ENCODE measurements at places on chromosomes 16 and 17.

DNA sequence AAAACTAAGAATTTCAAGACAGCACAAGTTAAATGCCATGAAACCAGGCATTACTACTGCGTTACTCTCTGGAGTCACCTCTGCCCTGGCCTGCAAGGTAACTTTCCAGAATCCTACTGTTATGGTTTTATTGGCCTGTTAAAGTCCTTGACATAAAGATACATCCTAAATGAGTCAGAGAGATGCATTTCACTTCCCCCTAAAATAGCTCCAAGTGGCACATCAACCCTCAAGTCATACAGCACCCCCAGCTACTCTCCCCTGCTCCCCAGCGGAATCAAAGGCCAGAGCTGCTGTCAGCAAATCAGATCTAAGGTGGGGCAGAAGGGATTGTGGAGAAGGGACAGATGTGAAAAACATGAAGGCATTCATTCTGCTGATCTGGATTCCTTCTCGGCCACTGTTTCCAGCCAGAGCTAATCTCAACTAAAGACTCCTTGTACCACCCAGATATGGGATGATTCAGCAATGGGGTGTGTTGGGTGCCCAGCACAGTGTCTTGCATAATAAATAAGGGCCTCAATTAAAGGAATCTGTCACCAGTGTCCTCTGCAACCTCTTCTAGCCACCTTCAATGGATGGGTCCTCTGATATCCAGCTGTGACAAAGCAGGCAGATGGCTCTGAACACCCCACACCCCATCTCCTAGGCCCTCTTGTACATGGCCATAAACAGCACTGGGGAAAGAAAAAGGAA is 8.5 kb upstream of the CCL1 start:
- DNase-seq, result no peak

GRCh38 chr17:36888236-36888951 is 48.9 kb upstream of the LHX1 start:
- DNase-seq, result no peak

DNA sequence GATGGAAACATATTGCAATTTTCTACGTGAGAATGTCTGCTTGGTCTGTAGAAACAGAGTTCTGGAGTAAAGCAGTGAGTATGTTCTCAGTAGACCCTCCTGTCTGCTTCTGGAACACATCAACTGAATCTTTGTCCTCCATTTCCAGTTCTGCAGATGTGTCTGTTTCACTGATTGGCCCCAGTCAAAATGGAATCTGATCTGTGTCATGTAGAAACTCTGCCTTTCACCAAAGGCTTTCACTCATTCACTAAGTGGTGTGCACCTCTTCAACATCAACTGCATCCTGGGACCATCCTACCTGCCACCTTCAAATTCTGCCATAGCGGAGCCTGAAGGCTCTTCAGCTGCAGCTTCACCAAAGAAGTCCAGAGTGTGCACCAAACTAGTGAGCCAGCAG is 2.8 kb upstream of the ZNF267 start:
- DNase-seq, result no peak

- no peak for DNase-seq
Observed at GRCh38 chr17:68612209-68612922, 11.2 kb upstream of the FAM20A start.

DNA sequence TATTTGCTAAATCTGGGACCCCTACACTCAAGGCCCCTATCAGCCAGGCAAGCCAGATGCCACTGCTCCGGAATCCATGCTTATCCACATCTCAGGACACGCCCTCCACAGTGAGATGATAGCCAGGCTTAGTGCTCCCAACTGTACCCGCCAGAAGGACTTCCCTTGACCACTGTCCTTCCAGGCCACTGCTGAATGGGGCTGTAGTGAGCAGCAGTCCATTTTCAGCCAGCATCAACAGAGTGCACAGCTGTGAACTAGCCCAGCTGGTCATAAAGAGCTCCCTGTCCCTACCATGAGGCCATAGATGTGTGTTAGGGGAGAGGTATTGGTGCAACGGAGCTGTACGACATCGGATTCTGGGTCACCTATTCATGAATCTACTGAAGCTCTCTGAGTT is 13.0 kb upstream of the MED9 start:
- DNase-seq, result no peak

GRCh38 chr17:17783116-17783824 is 53.5 kb downstream of the SREBF1 start:
- no peak for DNase-seq

- DNase-seq, result no peak
Observed at GRCh38 chr17:9811537-9811936, 10.3 kb downstream of the GSG1L2 start.

GRCh38 chr16:49980166-49980565 is 44.9 kb upstream of the CNEP1R1 start:
- DNase-seq, result no peak

DNA sequence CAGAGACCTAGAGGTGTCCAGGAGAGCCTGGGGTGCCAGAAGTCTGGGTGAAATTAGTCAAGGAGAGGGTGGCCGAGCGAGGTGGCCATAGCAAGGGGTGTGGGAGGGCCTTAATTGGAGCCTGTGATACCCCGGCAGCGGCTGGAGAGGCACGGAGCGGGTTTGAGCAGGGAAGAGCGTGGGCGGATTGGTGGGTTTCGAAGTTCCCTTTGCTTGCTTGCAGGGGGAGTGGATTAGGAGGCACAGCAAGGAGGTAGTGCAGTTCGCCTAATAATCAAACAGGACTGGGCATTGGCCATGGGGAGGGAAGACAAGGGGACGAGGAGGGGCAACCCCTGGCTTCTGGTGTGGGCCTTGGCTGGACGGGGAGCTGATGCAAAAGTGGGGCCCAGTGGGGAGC is 5.4 kb upstream of the FAM83G start:
- DNase-seq, result no peak

DNA sequence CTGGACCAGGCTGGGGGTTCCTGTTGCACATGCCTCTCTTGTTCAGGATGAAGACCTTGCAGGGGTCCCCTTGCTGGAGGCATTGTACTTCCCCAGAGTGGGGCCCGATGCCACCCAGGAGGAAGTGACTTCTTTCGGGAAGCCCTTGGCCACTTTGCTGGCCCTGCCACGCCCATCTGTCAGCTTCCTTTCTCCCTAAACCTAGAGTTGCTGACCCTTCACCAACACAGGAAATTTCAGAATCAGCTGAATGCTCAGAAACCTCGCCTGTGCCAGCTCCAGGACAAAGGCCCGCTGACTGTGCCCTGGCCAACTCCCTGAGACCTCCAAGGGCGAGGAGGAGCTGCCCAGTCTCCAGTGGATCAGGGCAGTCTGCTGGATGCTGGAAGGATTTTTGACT is 26.7 kb downstream of the WNT9B start:
- DNase-seq, result no peak

- no peak for DNase-seq
Observed at GRCh38 chr16:69566981-69567680, 1.4 kb downstream of the NFAT5 start.

- DNase-seq, result no peak
Observed at GRCh38 chr17:61380836-61381525, 18.7 kb upstream of the TBX2 start.

- DNase-seq, result no peak
Observed at GRCh38 chr16:2235695-2236336, 428 bp upstream of the DNASE1L2 start.

DNA sequence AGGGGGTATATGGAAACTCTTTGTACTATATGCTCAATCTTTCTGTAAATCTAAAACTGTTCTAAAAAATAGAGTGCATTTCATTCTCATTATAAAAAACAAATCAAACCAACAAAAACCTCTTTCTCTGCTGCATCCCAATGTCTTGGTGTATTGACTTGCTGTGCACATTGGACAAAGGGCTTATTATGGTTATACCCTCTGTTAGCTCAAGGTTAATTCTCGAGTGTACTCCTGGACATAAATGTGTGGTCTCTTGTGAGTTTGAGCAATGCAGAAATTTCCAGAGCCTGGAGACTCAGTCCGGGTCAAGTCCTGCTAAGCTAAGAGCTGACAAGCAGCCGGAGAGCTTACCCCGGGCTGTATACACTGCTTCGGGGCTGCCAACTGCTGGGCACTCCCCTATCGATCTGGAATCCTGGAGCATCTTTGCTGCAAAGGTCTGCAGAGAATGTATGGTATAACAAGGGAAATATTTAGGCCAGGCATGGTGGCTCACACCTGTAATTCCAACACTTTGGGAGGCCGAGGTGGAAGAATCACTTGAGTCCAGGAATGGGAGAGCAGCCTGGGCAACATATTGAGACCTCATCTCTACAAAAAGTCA is 66.2 kb upstream of the BRD7 start:
- DNase-seq, result no peak

GRCh38 chr17:82483836-82484235 is 25.3 kb downstream of the NARF start:
- DNase-seq, result no peak

GRCh38 chr17:2958706-2959222 is 104.6 kb downstream of the OR1D5 start:
- no peak for DNase-seq

GRCh38 chr16:31572821-31573220 is 45.1 kb downstream of the AHSP start:
- DNase-seq, result no peak

DNA sequence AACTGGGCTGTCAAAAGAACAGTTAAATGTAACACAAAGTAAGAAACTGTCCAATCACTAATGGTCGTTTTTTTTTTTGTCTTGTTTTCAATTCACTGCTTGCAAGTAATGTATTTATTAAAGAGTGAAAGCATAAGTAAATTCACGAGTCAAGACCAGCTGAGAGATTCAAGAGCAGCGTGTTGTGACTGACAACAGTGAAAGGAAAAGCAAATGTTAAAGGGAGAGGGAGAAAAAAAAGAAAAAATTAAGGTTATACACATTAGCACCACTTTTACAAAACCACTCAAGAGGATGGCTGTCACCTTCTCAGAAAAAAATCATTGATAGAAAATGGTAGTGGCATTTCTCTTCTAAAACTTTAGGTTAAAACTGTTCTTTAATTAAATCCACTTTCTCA is 36.1 kb downstream of the GPATCH8 start:
- no peak for DNase-seq

GRCh38 chr16:3020247-3020603 is at the start of gene TNFRSF12A:
TNFRSF12A (plus strand) TSS chr16:3020368; CDS start chr16:3020398, 30 bp downstream.
- DNase-seq, result no peak

DNA sequence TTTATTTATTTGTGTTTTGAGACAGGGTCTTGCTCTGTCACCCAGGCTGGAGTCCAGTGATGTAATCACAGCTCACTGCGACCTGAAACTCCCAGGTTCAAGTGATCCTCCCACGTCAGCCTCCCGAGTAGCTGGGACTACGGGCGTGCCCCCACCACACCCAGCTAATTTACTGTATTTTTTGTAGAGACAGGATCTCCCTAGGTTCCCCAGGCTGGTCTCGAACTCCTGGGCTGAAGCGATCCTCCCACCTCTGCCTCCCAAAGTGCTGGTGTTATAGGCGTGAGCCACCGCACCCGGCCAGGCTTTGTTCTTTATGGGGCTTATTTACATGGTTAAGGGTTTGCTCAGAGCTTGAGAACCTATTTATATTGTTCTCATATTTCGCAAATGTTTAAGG is 5.8 kb upstream of the MEIOB start:
- DNase-seq, result no peak

DNA sequence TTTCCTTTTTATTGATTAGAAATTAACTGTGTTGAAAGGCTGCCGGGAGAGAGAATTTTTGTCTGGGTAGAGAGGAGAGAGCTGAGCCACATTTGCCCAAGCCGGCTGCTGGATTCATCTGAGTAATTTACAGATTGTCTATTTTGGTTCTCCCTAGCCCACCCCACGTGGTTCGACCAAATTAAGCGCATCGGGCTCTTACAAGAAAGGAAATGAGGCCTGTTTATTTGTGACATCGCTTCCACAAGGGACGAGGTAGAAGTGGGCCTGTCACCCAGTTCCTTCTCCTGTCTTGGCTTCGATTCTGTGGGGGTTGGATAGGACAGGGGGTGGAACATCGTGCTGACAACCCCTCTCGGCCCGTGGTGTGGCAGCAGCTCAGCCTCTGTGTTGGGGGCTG is 42.9 kb downstream of the SYT17 start:
- DNase-seq, result no peak

DNA sequence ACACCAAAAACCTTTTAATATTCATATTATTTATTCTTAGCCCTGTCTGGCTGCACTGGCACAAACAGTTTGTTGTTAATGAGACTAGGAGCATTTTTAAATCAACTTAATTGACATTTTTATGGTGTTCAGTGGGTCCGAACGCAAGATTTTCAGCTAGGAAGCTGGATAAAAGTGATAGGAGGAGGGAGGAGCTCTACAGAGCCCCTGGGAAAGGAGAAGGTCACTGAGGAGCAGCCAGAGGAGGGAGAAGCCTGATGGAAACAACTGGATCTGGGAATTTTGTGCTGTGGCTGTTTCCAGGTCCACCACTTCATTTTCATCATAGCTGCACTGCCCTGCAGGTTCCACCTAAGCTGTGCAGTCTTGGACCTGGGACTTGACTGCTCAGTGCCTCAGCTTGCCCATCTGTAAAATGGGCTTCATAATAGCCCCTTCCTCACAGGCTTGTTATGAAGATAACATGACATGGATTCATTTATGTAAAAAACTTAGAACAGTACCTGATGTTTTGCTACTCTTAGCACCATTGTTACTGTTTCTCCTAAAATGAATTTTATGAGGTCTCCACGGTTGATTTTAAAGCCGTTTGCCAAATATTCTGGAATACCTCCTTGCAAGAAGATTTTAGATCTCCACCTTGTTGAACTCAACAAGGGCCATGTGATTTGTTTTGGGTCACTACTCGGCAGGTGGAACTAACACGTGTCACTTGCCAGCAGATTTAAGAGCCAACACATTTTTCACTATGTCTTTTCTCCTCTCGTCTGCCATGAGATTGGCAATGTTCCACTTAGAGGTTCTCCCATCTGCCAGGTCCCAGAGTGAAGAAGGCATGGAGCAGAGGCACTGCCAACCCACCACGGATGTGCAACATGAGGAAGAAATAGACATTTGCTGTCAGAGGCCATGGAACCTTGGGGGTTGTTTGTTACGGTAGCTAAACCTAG is 18.7 kb upstream of the GRIN2A start:
- DNase-seq, result no peak

- DNase-seq, result no peak
Observed at GRCh38 chr17:8126491-8127066, 2.7 kb upstream of the HES7 start.

DNA sequence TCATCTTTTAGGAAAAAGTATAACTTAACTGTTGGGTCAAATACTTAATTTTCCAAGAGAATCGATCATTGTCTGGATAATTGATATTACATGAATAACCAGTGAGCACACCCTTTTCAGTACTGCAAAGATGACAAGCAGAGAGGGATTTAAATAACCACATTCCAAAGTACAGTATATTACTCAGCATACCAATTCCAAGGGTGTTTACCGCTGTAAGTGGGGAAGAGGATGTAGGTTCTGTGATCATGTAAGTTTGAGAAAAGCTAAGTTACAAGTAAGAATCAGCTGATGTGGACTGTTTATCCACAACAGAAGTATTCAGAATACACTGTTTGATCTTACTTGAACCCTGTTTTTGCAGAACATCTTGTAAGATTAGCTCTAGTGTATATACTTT is 6.1 kb downstream of the GDE1 start:
- DNase-seq, result no peak

GRCh38 chr17:3004925-3005324 is 58.5 kb downstream of the OR1D5 start:
- DNase-seq, result no peak

- DNase-seq, result no peak
Observed at GRCh38 chr17:2789700-2790099, 6.5 kb upstream of the RAP1GAP2 start.
